ENCODE measurements at places on chromosomes 6 and 20.

DNA sequence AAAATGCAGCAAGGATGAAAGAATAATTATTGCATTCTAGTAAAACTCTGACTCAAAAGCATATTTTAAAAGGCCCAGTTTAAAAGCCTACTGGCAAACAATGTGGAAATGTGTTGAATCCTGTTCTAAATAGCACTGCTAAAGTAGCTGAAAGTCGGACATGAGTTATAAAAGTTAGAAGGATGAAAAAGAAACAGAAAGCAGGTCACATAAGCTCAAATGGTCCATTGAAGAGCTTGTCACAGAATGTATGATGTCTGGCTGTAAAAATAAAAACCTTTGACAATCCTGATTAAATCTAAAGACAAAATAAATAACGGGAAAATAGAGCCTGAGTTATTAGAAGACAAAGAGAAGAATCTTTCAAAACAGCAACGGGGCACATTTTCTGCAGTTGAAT lies 218.6 kb upstream of the UFL1 start:
- no peaks in the 10 kb centered on the region for H3K36me3 ChIP-seq
- H3K27ac ChIP-seq = no peak overlapping the region
- DNase-seq = no peak
- H3K27me3 ChIP-seq = no peaks in the 10 kb centered on the region
- no peaks in the 10 kb centered on the region for H3K4me1 ChIP-seq

DNA sequence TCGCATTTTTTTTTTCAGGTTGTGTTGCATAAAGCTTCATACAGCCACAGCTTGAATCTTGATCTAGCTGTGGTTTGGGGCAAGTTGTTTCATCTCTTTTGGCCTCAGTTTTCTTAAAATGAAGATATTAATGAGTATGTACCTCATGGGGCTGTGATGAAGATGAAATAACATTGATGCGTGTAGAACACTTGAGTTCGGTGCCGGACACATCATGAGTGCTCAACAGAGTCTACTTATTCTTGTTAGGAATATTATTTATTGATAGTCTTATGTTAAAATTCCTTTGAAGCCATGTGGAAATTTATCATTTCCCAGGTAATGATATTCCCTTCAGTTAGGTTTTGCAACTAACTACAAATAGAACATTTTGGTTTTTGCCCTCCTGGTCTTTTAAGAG lies 3.4 kb downstream of the PAQR8 start:
- peaks cover 21% of the 10 kb centered on the region for H3K36me3 ChIP-seq
- peaks cover 30% of the 10 kb centered on the region for H3K4me1 ChIP-seq
- H3K27me3 ChIP-seq = no peaks in the 10 kb centered on the region

DNA sequence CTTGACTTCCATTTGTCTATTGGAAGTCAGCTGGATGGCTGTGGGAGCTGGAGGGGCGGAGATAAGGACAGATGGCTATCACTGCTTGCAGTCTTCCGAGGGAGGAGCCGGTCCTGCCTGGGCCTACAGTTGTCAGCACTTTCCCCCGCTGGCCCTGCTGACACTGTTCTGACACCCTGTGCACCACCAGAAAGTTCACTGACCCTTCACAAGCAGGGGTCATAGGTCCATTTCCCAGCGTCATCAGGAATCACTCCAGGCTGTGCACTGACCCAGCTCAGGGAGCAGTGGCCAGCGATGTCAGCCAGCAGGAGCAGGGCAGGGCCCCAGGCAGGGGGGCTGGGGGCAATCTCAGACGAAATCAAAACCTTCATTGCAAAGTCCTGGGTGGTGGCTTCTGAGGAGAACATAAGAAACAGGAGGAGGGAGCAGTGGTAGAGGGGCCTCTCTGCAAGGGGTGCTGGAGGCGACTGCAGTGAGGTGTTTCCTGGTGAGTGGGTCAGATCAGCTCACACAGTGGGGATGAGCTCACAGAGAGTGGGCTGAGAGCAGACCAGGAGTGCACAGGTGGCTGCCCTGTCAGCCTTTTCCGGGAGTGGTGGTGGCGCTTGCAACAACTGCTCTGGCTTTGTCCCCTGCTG lies 26.5 kb upstream of the PLEKHG1 start:
- no peak overlapping the region for H3K4me3 ChIP-seq
- H3K36me3 ChIP-seq = no peaks in the 10 kb centered on the region
- no peak overlapping the region for H3K27ac ChIP-seq
- H3K27me3 ChIP-seq = peaks cover 11% of the 10 kb centered on the region
- no peak for DNase-seq

DNA sequence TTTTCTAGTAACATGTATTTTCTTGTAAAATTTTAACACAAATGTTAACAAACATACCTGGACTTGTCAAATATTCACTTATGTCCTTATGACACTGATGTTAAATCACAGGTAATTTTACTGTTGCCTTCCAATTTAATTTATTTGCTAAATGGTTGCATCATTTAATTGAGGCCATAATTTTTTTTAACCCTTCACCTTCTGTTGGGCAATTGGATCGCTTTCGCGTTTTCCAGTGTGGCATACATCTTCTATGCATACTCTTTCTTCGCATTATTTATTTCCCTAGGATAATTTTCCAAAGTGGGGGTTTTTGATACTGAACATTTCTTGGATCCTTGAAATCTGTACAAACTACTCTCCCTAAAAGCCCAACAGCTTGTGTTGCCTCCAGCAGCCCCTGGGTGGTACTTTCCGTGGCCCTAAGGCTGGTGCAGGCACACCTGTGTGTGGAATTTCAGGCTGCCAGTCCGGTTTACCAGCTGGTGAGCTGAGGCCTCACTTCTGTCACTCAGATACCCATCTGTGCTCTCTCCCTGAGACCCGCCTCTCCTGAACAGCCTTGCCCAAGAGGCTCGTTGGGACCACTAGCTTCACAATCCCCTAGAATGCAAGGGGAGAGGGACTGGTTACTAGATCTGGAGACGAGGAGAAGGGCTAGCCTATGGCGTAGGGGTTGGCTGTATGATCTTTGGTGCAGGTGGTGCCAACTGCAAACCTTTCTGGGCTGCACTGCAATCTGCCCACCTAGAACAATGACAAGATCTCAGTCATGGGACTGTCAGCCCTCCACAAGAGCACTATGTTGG lies 11.2 kb upstream of the C20orf144 start:
- no peak overlapping the region for H3K27ac ChIP-seq
- no peak for DNase-seq
- no peaks in the 10 kb centered on the region for H3K27me3 ChIP-seq
- no peaks in the 10 kb centered on the region for H3K4me1 ChIP-seq
- H3K4me3 ChIP-seq = no peak overlapping the region

DNA sequence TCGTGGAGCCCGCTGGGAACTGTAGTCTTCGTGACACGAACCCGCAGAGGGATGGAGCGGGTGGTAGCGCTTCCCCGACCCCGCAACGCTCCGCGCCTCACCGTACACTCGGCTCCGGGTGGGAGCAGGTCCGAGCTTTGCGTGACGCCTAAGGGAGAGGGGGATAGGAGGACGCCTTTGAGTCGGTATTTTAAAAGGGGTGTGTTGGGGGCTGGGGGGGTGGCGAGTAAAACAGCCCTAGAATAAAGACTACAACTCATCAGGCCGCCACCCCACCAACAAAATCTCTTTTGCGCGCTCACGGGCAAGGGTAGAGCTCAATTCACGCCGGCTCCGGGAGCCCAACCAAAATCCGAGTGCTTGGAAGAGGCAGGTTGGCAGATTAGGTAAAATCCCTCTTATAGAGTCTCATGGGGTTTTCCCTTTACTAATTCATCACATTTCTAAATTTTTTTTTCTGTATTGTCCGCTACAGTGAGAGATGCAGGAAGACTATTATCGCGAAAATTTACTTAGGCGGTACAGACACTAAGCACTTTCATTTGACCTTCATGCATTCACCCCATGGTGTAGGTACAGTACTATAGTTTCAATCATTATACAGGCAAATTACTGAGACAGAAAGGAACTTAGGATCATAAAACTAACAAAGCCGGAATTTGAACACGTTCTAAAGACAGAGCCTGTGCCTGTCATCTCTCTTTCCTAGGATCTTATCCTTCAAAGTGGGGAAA lies 706 bp upstream of the SNX14 start:
- peaks cover 21% of the 10 kb centered on the region for H3K4me1 ChIP-seq
- no peak for DNase-seq
- H3K36me3 ChIP-seq = peaks cover 4% of the 10 kb centered on the region
- H3K4me3 ChIP-seq = peak overlapping the region; percentile 82
- H3K27ac ChIP-seq = peak overlapping the region; percentile 57

DNA sequence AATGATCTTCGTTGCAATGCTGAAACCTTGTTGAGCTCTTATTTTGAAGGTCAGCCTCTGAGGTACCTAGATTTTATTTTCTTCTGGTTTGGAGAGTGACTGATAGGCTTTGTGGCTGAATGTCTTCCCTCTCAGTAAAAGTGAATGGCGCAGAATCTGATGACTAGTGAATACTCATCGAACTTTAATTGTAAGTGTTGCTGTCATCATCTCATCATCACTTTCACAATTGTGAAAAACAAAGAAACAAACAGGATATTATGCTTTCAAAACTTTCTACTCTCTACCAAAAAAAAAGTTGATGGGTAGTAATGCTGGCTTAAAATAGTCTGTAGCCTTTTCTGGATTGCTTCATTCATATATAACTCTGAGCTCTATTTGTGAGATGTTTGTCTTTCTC lies 239.5 kb upstream of the RAB32 start:
- no peak overlapping the region for H3K4me3 ChIP-seq
- H3K4me1 ChIP-seq = no peaks in the 10 kb centered on the region
- H3K27me3 ChIP-seq = no peaks in the 10 kb centered on the region
- DNase-seq = no peak
- H3K36me3 ChIP-seq = no peaks in the 10 kb centered on the region
- H3K27ac ChIP-seq = no peak overlapping the region

DNA sequence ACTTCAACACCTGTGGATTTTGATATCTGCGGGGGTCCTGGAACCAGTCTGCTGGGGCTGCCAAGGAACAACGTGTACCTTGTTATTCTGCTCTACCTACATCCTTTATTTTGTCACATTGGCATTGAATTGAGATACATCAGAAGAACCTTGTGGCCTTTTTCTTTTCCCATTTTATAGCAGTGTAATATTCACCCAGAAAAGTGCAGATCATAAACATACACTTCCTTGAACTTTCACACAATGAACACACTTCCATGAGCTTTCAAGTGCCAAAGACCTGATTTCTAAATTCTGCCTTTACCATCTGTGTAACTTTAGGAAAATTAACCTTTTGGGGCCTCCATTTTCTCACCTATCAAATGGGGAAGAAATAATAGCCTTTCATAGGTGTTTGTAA lies 29.9 kb upstream of the RREB1 start:
- H3K27ac ChIP-seq = no peak overlapping the region
- no peak for DNase-seq
- no peaks in the 10 kb centered on the region for H3K36me3 ChIP-seq
- H3K27me3 ChIP-seq = no peaks in the 10 kb centered on the region

- no peaks in the 10 kb centered on the region for H3K4me1 ChIP-seq
- no peaks in the 10 kb centered on the region for H3K36me3 ChIP-seq
- no peak for DNase-seq
- no peak overlapping the region for H3K4me3 ChIP-seq
- peaks cover 45% of the 10 kb centered on the region for H3K27me3 ChIP-seq
These were observed 24.6 kb upstream of the BMP7 start for GRCh38 chr20:57291003-57291402.

DNA sequence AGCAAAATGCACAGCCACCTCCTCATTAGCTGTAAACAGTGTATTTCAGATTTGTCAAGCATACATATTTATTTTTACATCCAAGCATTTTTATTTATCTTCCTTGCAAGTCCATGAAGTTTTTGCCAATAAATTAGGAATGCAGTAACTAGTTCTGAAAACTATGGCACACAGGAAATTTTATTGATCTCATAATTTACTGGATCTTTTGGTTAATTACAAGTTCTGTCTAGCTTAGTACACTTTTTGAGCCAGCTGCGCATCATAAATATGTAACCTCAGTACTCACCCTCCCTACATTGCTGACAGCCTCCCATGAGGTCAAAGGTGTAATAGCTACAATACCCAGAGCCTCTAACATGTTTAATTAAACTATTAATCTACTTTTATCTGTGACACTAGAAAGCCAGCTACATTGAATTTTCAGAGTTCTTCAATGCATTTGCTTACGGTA lies 898.2 kb downstream of the KIF16B start:
- no peak overlapping the region for H3K4me3 ChIP-seq
- no peaks in the 10 kb centered on the region for H3K36me3 ChIP-seq
- H3K4me1 ChIP-seq = no peaks in the 10 kb centered on the region
- no peak for DNase-seq
- H3K27ac ChIP-seq = no peak overlapping the region
- H3K27me3 ChIP-seq = no peaks in the 10 kb centered on the region

- no peak for DNase-seq
- no peaks in the 10 kb centered on the region for H3K36me3 ChIP-seq
- H3K4me1 ChIP-seq = no peaks in the 10 kb centered on the region
- H3K27me3 ChIP-seq = peaks cover 3% of the 10 kb centered on the region
- no peak overlapping the region for H3K4me3 ChIP-seq
These were observed 45.3 kb downstream of the CLIC5 start for GRCh38 chr6:45970326-45970725.

DNA sequence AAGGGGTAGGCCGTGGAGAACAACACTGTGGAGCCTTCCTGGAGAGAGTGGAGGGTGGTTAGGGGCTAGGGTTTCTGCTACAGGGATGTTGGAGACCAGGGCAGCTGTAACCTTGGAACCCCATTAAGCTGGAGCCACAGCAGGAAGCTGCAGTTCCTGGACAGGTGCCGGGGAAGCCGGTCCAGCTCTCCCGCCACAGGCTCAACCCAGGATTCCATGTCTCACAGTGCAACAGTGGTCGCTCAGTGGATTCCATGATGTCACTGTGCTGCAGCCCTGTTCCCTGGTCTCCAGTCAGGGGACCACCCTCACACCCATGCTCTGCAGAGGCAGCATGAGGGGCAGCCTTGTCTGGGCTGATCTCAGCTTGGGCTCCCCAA lies 264.6 kb upstream of the CDYL start:
- no peaks in the 10 kb centered on the region for H3K36me3 ChIP-seq
- H3K27me3 ChIP-seq = no peaks in the 10 kb centered on the region
- no peak for DNase-seq
- H3K4me3 ChIP-seq = no peak overlapping the region

GRCh38 chr6:44475779-44476434 lies 88.4 kb downstream of the CDC5L start:
- DNase-seq = peak; percentile 75
- H3K27me3 ChIP-seq = peaks cover 6% of the 10 kb centered on the region

- H3K36me3 ChIP-seq = no peaks in the 10 kb centered on the region
- H3K4me3 ChIP-seq = no peak overlapping the region
- peaks cover 7% of the 10 kb centered on the region for H3K27me3 ChIP-seq
- H3K27ac ChIP-seq = no peak overlapping the region
- no peaks in the 10 kb centered on the region for H3K4me1 ChIP-seq
- DNase-seq = no peak
These were observed 23.6 kb downstream of the SLC35D3 start for GRCh38 chr6:136945711-136946121.

GRCh38 chr6:63943826-63944225 lies 308.2 kb downstream of the PHF3 start:
- H3K36me3 ChIP-seq = no peaks in the 10 kb centered on the region

DNA sequence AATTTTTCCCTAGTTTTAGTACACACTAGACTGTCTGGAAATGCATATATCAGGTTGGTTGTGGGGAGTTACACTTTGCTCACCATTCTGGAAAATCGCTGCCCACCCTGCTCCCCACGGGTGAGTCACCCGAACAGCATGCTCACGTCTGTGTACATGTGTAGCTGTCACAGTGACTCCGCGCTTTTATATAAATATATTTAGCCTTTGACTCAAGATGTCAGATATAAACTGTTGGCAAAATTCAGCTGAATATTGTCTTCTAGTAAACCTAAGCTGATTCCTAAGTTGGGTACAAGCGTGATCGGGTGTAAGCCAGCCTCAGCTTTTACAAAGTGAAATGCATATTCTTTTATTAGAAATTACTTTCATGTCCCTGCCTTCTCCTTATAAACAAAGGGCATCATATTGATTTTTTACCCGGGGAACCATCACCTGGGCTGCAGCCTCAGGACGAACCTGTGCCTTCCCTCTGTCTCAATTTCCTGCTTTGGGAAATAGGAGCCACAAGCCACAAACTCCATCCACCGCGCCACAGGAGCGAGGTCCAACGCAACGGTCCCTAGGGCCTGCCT lies 4.3 kb downstream of the SDCBP2 start:
- H3K4me3 ChIP-seq = peak overlapping the region; percentile 93

Data from DND-41 (cell line).